ENCODE measurements at places on chromosomes 12 and 14.

DNA sequence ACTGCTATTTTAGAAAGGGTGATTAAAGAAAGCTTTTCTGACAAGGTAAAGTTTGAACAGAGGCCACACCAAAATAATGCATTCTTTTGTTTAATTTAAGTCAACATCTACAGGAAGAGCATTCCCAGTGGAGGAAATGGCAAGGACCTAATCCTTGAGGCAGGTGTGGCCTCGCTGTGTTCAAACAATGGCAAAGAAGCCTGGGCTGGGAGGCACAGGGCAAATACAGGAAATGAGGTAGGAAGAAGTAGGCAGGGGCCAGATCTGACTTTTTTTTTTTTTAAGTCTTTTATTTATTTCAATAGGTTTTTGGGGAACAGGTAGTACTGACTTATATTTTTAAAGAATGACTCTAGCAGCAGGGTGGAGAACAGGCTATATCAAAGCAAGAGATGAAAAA is 53.5 kb downstream of the ARMH4 start:
- DNase-seq: no peak

- no peak for DNase-seq
Measured at GRCh38 chr12:99250091-99250490, 397.5 kb upstream of the GARIN6 start.

DNA sequence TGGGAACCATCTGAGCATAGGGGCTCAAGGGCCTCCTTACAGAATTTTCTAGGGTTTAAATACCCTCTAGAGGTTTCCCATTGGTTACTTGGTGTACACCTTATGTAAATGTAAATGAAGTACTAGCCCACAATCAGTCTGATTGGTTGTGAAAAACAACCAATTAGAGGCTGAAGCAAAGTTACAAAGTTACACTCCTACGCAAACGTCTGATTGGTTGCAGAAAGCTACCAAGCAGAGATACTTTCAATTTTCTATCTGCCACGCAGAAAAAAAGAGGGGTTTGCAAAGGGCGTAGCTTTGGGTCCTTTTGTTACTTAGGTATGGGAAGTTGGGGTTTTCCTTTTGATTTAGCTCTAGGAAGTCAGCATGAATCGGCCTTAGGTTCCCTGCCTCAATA is 1.8 kb upstream of the TMEM19 start:
- no peak for DNase-seq

- DNase-seq: no peak
Measured at GRCh38 chr12:94426049-94426448, 33.6 kb downstream of the CEP83 start.

- DNase-seq: no peak
Measured at GRCh38 chr12:54378796-54379397, 5.6 kb downstream of the ZNF385A start.

GRCh38 chr12:124515981-124516380 is 51.4 kb downstream of the NCOR2 start:
- DNase-seq: no peak

- DNase-seq: no peak
Measured at GRCh38 chr12:101110866-101111265, 99.2 kb downstream of the SLC5A8 start.

- no peak for DNase-seq
Measured at GRCh38 chr14:56976211-56976610, 165.9 kb upstream of the OTX2 start.

- no peak for DNase-seq
Measured at GRCh38 chr12:53051058-53051880, 1.4 kb downstream of the TNS2 start.

- no peak for DNase-seq
Measured at GRCh38 chr12:90211017-90211416, 502.4 kb upstream of the ATP2B1 start.

- DNase-seq: no peak
Measured at GRCh38 chr12:110107369-110108281, 16.5 kb upstream of the IFT81 start.

GRCh38 chr12:47280543-47281300 is 201.0 kb upstream of the AMIGO2 start:
- no peak for DNase-seq

DNA sequence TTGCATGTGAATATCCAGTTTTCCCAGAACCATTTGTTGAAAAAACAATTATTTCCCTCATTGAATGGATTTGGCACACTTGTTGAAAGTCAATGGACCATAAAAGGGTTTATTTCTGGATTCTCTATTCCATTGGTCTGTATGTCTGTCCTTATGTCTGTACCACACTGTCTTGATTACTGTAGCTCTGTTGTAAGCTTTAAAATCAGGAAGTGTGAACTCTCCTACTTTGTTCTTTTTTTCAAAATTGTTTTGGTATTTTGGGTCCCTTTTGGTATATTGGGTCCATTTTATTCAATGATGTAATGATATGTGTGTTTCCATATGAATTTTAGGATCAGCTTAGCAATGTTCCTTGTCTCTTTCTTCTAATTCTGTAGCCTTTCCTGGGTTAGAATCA is 64.8 kb downstream of the PPP2R5C start:
- no peak for DNase-seq

- DNase-seq: no peak
Measured at GRCh38 chr12:55972911-55973598, 823 bp upstream of the RAB5B start.

- no peak for DNase-seq
Measured at GRCh38 chr12:111991946-111992345, 21.0 kb downstream of the TMEM116 start.

DNA sequence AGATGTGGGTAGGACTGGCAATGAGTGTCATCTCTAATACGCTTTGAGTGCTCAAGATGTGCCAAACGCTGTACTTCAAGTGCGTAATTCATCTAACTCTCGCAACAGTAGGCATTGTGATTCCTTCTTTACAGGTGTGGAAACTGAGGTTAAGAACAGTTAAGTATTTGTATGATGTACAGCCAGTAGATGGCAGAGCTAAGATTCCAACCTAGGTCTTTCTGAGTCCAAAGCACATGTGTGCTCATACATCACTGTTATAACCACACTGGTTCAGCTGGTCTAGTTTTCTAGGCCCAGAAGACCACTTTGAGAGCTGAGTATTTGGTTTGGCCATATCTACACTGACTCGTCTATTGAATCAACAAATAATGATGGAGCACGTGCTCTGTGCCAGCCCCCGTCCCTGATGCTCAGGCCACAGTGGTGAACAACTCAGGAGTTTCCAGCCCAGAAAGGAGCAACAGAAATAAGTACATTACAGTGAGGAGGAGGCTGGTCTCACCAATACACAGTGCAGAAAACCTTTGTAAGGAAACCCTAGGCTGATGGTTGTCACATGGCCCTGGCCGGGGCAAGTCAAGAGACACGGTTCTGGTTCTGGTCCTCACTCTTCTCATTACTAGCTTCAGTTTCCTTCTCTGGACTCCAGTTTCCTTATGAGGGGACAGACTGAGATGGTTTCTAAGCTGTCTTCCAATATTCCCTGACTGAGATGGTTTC is 69.3 kb upstream of the SCN8A start:
- DNase-seq: no peak

- DNase-seq: no peak
Measured at GRCh38 chr12:118689793-118690192, 291.5 kb upstream of the SRRM4 start.

DNA sequence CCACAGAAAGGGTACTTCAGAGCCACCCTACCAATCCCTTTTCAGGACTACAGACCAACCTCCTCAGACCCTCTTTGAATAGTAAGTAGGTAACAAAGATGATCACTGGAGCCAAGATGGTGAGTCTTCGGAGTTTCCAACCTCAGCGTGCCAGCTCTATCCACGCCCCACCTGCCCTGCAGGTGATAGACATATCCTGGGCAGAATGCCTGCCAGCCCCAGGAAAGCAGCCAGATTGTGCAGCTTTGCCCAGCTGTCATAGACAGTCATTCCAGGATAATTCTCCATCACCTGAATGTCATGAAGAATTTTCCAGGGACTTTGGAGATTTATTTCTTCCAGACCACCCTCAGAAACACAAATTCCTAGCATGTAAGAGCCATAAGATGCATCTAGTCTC is 434.4 kb downstream of the RGS6 start:
- no peak for DNase-seq

- DNase-seq: no peak
Measured at GRCh38 chr14:39863441-39863840, 431.2 kb upstream of the FBXO33 start.

DNA sequence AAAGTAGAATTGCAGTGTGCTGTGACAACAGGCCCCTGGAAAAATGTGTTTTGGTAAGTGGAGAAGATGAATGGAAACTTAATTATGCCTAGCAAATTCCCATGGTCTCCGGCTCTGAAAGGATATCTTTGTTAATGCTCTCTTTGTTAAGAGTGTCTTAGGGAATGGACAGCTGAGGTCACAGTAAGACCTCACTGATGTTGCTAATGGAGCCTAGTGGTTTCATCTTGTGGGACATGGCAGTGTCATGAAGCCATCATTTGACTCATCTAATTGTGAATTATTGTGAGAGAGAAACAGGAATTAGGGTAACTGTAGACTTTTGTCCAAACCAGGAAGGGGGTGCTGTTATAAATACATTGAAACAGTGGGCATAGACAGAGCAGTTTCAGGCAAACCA is 330.3 kb downstream of the TMTC2 start:
- no peak for DNase-seq

- no peak for DNase-seq
Measured at GRCh38 chr12:23750923-23751322, 198.5 kb downstream of the SOX5 start.

GRCh38 chr12:57001448-57001906 is 4.9 kb downstream of the ZBTB39 start:
- peak; percentile 74 for DNase-seq

DNA sequence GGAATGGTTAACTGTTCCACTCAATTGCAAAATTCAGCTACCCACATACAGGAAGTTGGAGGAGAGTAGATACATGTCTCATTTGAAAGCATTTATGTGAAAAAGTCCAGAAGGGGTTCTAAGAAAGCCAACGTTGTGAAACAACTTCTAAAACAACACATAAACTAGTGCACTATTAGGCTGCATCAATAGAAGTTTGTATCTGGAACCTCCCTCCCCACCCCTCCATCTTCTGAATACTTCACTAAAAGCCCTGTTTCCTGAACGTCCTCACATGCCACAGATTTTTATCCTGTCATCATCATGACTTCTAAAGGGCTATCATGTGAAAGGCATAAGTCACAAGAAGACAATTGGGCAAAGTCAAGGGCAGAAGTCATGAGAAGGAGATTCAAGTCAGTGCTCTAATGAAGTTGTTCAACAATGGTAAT is 5.5 kb downstream of the KRT79 start:
- no peak for DNase-seq

GRCh38 chr14:100640471-100641273 is 53.5 kb upstream of the BEGAIN start:
- DNase-seq: peak; percentile 41

- DNase-seq: no peak
Measured at GRCh38 chr12:120115066-120115465, 1.5 kb downstream of the RAB35 start.

- DNase-seq: no peak
Measured at GRCh38 chr12:41228066-41228820, 40.1 kb downstream of the PDZRN4 start.

DNA sequence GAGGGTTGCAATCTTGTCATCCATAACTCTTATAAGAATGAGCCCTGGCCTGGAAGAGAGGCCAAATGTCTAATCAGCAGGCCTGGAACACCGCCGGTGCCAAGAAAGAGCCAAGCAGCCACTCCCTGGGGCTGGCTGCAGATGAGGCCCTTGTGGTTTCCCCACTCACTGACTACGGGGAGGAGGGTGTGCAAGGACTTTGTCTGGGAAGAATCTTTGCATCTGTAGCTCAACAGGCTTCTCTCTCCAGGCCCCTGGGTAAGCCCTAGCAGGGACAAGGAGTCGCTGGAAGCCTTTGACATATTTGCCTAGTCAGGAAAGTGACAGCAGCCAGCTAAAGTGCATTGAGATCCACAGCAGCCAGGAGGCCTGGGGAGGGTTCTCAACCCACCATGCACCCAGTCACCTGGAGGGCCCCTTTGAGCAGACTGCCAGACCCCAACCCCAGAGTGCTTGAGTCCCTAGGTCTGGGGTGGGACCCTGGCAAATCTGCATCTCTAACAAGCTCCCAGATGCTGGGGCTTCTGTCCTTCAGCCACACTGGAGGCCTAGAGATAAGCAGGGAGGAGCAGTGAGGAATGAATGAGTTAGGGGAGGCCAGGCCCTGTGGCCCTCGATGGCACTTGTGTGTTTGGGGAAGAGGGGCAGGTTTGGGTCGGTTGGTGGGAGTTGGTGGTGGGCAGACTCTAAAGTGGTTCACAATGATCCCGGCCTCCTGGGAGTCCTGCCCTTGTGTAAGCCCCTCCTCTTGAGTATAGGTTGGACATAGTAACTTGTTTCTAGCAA is 13.9 kb upstream of the LRTM2 start:
- DNase-seq: no peak

DNA sequence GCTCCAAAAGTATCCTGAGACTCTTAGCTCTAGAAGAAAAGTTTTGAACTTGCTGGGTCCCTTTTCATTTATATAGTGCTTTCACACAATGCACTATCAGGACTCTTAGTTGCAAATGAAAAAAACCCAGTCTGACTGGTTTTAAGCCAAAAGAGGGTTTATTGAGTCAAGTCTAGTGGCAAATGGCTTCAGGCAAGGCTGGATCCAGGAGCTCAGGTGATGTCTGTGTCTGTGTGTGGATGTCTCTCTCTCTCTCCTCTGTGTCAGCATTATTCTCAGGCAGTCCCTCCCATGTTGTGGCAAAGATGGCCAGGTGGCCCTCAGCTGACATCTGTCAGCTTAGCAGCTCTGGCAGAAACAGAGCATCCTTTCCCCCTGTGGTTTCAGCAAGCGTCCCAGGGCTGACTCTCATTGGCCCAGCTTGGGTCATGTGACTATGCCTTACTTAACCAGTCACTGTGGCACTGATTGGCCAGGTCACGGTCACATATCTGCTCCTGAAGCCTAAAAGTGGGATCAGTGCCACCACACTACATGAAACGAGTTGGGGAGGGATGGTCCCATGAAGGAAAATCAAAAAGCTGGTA is 6.2 kb downstream of the TMEM120B start:
- DNase-seq: no peak

- DNase-seq: no peak
Measured at GRCh38 chr12:103654816-103655215, 67.7 kb downstream of the STAB2 start.

DNA sequence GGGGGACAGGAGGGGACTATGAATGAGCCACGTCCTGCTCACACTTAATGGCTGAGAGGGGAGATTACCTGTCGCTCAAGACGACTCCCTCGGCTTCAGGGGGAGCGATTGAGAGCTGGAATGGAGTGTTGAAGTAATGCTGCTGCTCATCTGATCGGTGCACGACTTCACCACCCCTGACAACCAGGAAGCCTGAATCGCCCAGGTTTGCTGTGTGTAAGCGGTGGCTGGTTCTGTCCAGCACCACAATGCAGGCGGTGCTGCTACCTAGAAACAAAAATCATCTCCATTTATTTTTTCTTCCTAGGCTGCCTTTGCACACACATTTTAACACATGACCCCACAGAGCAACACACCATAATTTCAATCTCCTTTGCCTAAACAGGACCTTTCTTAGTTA is 37.3 kb downstream of the PPTC7 start:
- no peak for DNase-seq

DNA sequence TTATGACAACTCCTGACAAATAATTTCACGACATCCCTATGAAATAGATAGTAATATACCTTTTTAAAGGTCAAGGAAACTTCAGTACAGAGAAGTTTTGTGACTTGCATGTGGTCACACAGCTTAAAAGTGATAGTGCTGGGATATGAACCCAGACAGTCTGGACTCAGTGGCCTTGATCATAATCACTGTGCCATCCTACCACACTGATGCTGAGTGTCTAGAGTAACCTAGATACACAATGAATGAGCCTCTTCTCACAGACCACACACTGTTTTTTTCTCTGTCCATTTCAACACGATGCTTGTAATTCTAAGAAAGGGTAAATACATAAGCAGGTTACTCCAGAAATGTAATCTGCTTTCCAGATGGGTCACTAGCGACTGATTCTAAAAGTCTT is 88.2 kb downstream of the SYNE2 start:
- no peak for DNase-seq

Data from activated T-cell treated with anti-CD3 and anti-CD28 coated beads for 4 hours (primary cell).